ENCODE measurements at places on chromosomes 1 and 21. TPM values are rescaled to one million over a fixed set of nuclear protein-coding genes. Genes with fewer than 3 reads are reported as not detected.

DNA sequence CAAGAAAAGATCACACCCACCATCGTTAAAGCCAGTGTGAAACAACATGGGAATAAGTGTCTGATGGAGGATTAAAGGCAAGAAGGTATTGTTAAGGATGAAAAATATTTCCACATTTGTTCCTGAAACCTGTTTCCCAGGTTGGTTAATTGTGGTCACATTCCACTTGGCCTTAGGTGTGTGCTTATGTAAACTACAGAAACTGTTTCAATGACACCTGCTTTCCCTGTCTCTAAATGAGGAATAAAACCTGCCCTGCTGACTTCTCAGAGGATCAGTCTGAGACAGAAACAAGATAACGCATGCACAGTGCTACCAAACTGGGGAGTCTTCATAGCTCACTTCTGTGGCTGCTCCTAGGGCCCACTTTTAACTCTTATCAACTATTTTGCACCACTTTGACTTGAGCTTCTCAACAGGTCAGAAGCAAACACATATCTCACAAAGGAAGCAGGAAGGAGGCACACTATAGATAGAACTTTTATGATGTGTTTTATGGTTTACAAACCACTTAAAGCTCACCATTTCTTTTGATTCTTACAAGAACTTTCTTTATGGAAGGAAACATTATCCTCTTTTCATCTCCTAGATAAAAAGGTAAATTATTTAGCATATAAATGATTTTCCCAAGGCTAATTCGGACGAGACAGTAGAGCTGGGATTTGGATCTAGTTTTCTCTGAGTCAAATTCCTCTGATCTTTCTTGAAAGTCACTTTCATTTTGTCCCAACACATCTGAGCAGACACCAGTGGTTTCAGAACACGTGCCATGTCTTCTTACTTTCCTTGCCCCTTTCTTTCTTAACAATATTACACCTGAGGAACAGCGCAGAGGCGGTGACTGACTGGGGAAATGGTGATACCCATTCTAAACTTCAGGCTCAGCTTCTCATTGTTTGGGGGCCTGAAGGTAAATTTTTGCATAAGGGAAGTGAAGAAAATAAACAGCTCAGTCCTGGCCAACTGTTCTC is 33.4 kb downstream of the CYP2J2 start:
- no peak for DNase-seq

HPDL gene
- 0.24 TPM for total RNA-seq

GRCh38 chr1:36365381-36365780 is 20.3 kb downstream of the STK40 start:
- no peak for DNase-seq

- no peak for DNase-seq
These were observed 499 bp upstream of the SH3GLB1 start for GRCh38 chr1:86703696-86704457.

GCSAML gene
- total RNA-seq = not detected

DNA sequence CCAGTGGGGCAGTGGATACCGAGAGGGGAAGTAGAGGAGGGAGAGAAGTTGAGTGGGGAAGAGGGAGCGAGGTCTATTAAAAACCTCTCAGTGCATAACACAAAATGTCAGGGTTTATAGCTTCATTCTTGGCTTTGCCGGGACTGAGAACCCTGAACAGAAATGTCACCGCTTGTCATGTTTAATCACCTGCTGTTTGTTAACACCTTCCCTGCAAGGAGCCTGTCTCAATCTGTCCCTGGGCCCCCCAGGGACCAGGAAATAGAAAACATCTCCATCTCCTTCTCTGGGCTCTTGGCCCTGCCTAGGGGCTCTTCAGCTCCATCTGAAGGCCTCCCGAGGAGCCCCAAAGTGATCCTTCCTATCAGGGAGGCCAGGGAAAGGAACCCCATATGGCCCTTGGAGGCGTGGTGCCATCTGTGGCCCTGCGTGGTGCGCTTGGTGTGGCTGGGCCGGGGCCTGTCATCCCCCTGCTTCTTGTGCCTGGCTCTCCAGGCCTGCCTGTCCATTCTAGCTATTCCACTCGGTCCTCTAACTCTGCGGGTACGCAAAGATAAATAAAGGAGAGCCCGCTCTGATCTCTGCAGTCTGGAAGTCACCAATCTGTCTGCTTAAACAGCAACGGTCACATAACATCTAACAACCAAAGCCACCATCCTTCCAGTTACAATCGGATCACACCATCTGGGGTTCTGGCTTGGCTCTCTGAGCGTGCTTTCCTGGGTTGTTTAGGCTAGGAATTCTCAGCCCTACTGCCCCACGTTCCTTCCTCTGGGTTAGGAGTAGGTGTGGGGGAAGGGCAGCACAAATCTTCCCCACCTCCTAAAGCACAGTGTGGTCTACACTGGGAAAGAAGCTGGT is 113.8 kb downstream of the CASZ1 start:
- no peak for DNase-seq

IL22RA1 gene
- not detected for total RNA-seq

DNA sequence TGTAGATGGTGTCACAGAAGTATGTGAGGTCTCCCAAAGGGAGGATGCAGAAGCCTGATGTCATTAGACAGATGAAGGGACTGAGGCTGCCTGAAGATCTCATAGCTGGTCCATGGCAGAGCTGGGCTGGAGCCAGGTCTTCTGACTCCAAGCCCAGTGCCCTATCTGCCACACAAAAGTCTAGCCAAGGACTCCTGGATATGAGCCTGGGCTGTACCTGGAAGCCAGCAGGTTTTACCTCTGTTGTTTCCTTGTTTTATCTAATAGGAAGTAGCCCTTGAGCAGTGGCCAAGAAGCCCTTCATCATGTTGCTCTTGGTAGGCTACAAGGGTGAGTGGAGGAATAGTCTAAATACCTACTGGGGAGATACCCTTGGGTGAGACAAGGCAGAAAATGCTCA is 74.4 kb upstream of the SLC44A3 start:
- no peak for DNase-seq

- no peak for DNase-seq
These were observed at the start of gene RCSD1 for GRCh38 chr1:167629681-167630567. Gene RCSD1, plus strand, starts transcription at chr1:167630232. Its CDS starts 192 bp downstream, at chr1:167630424.

- no peak for DNase-seq
These were observed 8.6 kb downstream of the PODN start for GRCh38 chr1:53070621-53071020.

- DNase-seq = no peak
These were observed 51.5 kb upstream of the SLC22A15 start for GRCh38 chr1:115924770-115925169.

GRCh38 chr1:163013826-163014600 is 55.1 kb upstream of the RGS4 start:
- DNase-seq = no peak

- no peak for DNase-seq
These were observed 63.3 kb downstream of the ERG start for GRCh38 chr21:38434913-38435533.

CFHR3 gene
- not detected for total RNA-seq

DNA sequence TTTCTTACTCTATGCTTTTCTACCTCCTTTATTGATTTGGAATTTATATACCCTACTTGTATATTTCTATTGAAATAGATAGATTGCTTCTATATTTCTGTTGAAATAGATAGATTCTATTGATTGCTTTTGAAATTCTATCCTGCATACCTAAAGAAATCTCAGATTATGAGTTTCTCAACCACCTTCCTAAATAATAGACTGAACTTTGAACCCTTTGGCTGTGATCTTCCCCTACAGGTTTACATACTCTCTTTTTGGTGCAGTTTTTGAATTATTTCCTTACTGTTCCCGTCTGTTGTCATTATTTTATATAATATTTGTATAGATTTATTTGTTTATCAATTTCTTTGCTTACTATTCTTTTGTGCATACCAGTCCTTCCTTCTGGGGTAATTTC is 20.4 kb upstream of the CSF3R start:
- DNase-seq = no peak

GRCh38 chr1:180920193-180920592 is 7.5 kb downstream of the KIAA1614 start:
- no peak for DNase-seq

- DNase-seq = no peak
These were observed 271.3 kb upstream of the B3GALT2 start for GRCh38 chr1:193457676-193458075.

PRAMEF18 gene
- not detected for total RNA-seq

- DNase-seq = no peak
These were observed 11.6 kb upstream of the LRRC53 start for GRCh38 chr1:74523873-74524480.

ACTA1 gene
- total RNA-seq = not detected

ALPL gene
- total RNA-seq = 5.9 TPM

OR2T2 gene
- not detected for total RNA-seq

TNFSF4 gene
- total RNA-seq = 11.7 TPM

DNA sequence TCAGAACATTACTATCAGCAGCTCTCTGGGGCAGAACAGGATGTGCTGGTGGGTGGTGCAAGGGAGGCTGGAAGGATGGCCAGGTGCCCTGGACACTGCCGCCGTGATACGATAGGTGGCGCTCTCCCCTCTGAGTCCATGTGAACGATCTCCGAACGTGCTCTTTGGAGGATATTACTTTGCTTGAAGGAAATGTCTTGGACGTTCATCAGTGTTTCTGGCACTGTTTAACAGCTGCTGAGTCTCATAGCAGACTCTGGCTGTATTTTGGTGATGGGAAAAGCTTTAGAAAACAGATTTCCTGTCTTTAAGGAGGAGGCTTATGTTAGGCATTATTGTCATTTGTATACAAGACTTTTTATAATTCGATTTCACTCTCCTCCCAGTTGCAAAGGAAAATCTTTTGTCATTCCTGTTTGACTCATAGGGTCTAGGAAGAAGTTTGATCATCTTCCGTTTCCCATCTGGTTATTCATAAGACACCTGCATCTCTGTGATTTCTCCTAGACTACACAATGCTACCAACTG is 386.2 kb upstream of the ADGRL2 start:
- peak; percentile 41 for DNase-seq

- DNase-seq = no peak
These were observed 42.6 kb upstream of the LBR start for GRCh38 chr1:225470211-225471108.

DNA sequence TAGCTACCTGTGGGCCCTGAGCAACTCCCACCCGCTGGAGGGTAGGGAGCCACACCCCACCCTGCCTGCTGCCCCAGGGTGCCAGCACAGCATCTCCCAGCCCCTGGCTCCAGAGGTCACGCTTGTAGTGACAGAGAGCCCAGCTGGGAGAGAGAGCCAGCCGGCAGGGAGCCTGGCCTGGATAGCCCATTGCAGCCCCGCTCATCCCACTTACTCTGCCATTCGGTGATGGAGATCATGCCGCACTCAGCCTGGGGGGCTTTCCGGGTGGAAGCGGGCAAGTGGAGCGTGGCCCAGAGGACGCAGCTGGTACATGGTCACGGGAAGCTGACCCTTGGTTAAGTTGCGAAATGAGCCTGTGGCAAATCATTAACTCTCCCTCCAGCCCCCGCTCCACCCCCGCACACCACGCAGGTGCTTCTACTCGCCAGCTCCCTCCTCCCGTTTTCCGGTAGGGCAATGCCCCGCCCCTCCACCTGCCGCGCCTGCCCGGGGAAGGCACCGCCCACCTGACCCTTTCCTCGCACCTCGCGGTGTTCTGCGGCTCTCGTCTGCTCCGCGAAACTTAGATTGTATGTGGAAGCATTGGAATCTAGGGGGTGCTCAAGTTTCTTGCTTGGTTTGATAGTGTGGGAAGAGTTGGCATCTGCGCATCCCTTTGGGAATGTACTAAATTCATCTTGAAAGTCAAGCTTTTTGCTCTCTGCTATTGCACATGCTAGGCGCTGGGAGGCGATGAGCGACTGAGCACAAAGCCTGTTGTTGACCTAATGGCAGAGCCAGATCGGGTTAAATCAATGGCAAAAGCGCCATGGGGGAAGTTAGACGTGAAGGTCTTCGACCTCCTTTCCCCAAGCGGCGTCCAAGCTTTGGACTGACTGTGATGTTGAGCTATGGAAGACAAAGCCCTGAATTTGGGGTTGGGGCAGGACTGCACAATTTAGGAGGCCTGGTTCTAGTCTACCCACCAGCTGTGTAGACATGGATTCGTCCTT is at the start of gene GOLT1A:
Gene GOLT1A, minus strand, starts transcription at position 321 of the 995 bp plus-strand sequence. Its CDS starts 82 bp downstream, at position 239.
- peak; percentile 31 for DNase-seq

SFPQ gene
- total RNA-seq = 208 TPM

KCND3 gene
- total RNA-seq = not detected

DNA sequence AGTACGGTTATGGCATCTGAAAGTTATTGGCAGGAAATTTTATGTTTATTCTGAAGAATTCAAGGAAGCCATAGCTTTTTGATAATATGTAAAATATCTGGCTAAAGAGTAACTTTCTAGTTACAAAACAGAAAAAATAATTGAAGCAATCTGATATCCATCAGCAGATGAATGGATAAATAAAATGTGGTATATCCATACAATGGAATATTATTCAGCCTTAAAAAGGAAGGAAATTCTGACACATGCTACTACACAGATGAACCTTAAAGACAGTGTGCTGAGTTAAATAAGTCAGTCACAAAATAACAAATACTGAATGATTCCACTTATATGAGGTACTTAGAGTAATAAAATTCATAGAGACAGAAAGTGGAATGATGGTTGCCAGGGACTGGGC is 25.0 kb upstream of the HIVEP3 start:
- DNase-seq = no peak

Measured in glomerular endothelial cell (primary cell).